Esophagus mucosa (tissue), 1 donor: ENCODE measurements at places on chromosomes 1 and 21. TPM values are rescaled to one million over a fixed set of nuclear protein-coding genes. Genes with fewer than 3 reads are reported as not detected.

- ATAC-seq: no peak
These were observed 308.2 kb downstream of the BRINP3 start for GRCh38 chr1:190169311-190170067.

GRCh38 chr1:24322470-24323177 is 3.5 kb downstream of the GRHL3 start:
- ATAC-seq: no peak

- no peak for ATAC-seq
These were observed 7.3 kb upstream of the GNL2 start for GRCh38 chr1:37602750-37603694.

- ATAC-seq: no peak
These were observed 62.4 kb upstream of the FAM3B start for GRCh38 chr21:41254090-41254700.

- no peak for ATAC-seq
These were observed 37.8 kb downstream of the ELK4 start for GRCh38 chr1:205593967-205594366.

DNA sequence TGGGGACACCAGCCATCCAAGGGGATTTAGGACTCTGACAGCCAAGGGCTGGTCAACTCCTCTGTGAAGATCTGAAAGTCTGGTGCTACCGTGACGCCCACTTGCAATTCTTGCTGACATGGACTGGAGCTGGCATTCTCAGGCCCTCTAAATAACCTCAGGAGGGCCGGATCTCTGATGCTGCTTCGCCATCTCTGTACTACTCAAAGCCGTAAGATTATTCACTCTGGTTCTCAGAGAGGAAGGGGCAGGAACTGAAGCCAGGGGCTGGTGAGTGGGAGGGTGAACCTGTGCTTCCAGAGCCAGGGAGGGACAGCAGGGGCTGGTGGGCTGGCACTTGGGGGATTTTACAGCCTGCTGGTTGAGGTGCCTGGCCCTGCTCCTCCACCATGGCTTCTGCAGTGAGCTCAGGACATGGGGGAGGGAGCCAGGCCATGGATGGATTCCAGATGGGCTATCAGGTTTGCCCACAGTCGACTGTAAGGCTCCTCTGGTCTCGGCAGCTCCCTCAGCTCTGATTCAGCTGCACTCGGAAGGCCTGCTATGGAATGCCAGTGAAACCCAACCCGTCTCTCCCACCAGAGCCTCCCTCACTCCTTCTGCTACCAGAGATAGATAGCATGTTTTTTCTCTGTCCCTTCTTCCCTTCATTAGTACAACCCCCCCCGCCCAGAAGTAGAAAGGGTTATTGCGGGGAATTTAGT is 84.5 kb downstream of the PLXNA2 start:
- no peak for ATAC-seq

DNA sequence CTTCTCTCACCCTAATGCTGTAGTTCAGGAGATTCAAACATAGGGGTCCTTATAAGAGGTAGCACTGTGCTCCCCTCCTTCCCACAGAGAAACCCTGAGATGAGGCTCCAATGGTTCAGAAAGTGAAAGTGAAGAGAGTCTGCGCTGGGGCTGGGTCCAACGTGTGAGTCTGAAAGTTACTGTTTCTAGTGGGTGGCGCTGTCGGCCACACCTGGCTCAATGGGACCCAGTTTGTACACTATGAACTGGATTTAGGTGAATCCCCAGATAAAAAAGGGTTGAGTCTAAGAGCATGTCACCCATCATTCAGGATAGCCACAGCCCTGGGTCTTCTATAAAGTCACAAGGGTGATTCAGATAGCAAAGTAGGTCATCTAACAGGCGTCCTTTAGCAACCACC is 2.8 kb downstream of the SMCP start:
- ATAC-seq: peak; percentile 77

- peak; percentile 87 for ATAC-seq
These were observed 210.1 kb downstream of the FGGY start for GRCh38 chr1:59506952-59507351.

SLAMF9 gene
- total RNA-seq: 0.28 TPM

JAM2 gene
- total RNA-seq: 4.3 TPM

EXTL2 gene
- total RNA-seq: 2.3 TPM

LRRC3 gene
- total RNA-seq: 0.72 TPM

OTUD3 gene
- total RNA-seq: 4.2 TPM

PLA2G2C gene
- 0.48 TPM for total RNA-seq

RNU1-1 gene
- 6,387 TPM for total RNA-seq

LYPD8 gene
- not detected for total RNA-seq

TNFRSF14 gene
- 12.0 TPM for total RNA-seq

HSD3B2 gene
- 0.32 TPM for total RNA-seq
